Activated CD4-positive, alpha-beta T cell treated with anti-CD3 and anti-CD28 coated beads, Interleukin-2, amount 10 ng/mL, durations not matched to agents 7 days and 5 days (primary cell): ENCODE measurements at places on chromosomes 3 and 15. TPM values are rescaled to one million over a fixed set of nuclear protein-coding genes. Genes with fewer than 3 reads are reported as not detected.

Gene RTP3
- total RNA-seq, result not detected

Gene LTF
- not detected for total RNA-seq

Gene ACKR4
- total RNA-seq, result not detected

Gene SLC24A5
- not detected for total RNA-seq

Gene PRSS50
- total RNA-seq, result not detected

Gene ISG20
- total RNA-seq, result 236 TPM

Gene ITGB5
- total RNA-seq, result 0.37 TPM

Gene TGM4
- total RNA-seq, result not detected

Gene CHRNA5
- total RNA-seq, result 2.4 TPM

Gene RARRES1
- total RNA-seq, result not detected

- no peak for DNase-seq
Observed at GRCh38 chr3:178350763-178351162, 185.5 kb upstream of the KCNMB2 start.

DNA sequence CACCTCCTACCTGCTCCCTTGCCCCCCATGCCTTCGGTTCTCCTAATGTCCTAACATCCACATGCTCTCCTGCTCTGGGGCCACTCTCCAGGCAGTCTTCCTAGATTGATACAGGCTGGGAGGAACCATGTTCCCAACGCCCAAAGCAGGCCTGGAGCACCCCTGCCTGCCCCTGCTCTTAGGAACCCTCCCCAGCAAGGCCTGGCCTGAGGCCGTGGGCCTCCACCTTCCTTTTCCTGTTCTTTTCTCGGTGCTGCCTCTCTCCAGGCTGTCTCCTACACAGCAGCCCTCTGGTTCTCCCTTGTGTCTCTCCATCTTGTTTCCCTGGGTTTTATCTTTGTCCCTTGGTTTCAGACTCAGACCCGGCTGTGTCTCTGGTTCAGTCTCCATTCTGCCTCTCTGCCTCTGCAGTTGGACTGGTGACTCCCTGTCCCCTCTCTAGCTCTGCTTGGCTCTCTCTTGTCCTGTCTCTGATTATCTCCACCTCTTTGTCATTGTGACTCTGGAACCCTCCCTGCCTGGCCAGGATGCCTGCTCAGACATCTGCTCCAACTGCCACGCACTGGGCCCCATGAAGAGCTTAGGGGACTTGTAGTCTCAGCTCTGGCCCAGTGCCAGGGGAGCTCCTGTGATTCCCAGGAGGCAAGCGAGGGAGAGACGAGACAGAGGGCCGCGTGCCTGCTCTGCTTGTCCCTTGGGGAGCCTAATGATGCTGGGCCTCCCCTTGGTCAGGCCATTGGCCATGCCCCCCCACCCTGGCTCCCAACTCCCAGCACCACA lies 26.0 kb upstream of the RPL29 start:
- no peak for DNase-seq

GRCh38 chr15:58438956-58439355 lies 7.2 kb downstream of the LIPC start:
- peak; percentile 58 for DNase-seq

- DNase-seq, result no peak
Observed at GRCh38 chr3:192057261-192057660, 596.3 kb downstream of the PYDC2 start.

- DNase-seq, result no peak
Observed at GRCh38 chr3:66561367-66561766, 60.5 kb upstream of the LRIG1 start.

DNA sequence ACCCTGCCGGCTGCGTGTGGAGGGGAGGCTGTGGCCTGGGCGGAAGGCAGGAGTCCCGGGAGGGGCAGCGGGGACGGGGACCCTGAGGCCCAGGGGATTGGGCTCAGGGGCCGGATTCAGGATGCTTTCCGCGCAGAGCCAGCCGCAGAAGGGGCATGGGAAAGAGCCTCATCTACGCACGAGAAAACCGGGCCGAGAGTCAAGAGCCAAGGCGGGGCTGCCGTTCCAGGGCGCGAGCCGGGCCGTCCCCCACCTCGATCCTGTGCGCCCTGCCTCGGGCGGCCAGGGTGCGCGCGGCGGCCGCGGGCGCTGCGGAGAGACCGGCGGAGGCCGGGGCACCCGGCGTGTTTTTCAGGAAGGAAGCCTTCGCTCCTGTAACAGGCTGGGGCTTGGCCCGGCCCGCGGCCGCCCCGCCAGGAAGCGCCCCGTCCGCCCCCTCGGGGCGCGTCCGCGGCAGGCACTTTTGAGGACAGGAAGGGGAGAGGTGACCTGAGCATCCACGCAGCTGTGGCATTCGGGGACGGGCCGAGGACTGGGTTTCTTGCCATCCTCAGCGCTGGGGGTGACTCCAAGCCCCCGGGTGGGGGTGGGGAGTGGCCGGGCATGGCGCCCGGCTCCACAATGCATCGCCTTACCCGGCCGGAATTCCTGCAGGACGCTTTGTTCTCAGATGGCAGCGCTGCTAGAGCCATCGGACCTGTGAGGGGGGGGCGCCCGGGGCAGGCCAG lies 62.3 kb upstream of the GATA2 start:
- no peak for DNase-seq

- no peak for DNase-seq
Observed at GRCh38 chr3:118802325-118803095, 232.1 kb downstream of the IGSF11 start.

- no peak for DNase-seq
Observed at GRCh38 chr15:57607570-57608000, 15.9 kb downstream of the MYZAP start.

DNA sequence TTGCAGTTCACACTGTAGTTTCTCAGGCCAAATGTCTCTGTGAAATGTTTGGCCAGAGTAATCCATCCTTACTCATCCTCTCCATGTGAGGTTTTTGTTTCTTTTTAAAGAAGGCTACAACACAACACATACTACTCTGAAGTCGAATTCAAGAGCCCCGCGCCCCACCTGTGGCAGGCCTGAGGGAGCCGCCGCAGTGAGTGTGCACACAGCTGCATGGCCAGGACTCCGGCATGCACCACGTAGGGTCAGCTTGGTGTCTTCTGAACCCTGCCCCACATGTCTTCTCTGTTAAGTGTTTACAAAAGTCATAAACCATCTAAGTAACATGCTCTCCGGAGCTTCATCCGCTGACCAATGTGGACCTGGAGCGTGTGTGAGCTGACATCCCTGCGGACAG lies 58.7 kb downstream of the PGPEP1L start:
- DNase-seq, result no peak

GRCh38 chr15:43903864-43904290 lies 77.1 kb downstream of the WDR76 start:
- DNase-seq, result peak; percentile 67

DNA sequence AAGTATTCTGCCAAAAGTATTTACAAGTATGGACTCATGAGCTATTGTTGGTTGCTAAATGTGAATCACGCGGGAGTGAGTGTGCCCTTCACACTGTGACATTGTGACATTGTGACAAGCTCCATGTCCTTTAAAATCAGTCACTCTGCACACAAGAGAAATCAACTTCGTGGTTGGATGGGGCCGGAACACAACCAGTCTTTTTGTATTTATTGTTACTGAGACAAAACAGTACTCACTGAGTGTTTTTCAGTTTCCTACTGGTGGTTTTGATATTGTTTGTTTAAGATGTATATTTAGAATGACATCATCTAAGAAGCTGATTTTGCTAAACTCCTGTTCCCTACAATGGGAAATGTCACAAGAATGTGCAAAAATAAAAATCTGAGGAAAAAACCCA lies 30.3 kb downstream of the SYNM start:
- no peak for DNase-seq

- DNase-seq, result no peak
Observed at GRCh38 chr3:72818092-72818773, 30.0 kb downstream of the SHQ1 start.

DNA sequence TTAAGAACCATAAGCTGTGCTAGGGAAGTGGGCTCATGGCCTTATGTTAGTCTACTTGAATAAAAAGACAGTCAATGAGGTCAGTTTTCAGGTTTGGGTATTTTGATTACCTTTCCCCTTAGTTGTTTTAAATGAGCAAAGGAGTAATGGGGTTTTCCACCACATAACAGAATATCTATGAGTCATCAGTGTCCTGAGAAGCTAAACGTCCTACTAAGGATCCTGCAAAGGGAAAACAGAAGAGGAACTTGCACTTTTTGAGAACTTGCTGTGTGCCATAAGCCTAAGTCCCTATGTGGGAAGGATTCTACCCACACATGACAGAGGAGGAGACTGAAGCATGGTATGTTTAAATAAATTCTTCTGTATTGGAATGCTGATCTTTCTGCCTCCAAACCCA lies 292.8 kb upstream of the TMC3 start:
- DNase-seq, result no peak

DNA sequence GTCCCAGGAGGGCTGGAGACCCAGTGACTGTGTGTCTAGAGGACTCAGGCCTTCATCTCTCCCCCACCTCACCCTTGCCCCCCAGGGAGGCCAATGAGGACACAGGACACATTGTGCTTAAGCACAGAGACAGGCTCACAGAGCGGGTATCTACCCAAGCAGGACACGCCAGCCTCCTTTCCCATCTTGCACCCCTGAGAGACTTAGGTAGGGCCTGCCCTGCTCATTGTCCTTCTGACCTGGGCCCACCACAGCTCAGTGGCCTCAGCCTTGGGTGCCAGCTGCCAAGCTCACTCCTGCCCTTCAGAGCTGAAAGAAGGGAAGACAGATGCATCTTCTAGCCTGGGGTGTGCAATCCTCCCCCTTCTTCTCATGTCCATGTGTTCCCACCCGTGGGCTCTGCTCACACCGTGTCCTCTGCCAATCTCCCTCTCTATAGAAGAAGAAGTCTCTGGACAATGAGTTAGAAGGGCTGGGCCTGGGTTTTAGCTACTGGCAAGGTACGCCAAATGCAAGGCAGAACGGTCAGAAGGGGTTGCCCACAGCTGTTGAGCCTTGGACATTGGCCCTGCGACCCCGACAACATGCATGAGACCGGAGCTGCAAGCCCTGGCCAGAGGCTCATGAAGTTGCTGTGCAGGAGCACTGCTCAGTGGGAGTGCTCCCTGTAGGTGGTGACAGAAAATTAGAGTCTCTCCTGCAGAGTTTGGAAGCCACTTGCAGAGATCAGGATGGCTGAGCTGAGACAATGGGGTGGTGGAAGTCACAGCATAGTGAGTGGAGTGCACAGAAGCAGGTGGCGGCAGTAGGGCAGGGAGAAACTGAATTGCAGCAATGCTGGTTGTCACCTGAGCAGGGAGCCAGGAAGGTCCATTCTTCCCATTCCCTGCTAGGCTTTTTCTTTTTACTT lies 32.8 kb downstream of the ACSBG1 start:
- DNase-seq, result peak; percentile 4

GRCh38 chr15:100806157-100806556 lies 73.5 kb upstream of the ALDH1A3 start:
- DNase-seq, result no peak

DNA sequence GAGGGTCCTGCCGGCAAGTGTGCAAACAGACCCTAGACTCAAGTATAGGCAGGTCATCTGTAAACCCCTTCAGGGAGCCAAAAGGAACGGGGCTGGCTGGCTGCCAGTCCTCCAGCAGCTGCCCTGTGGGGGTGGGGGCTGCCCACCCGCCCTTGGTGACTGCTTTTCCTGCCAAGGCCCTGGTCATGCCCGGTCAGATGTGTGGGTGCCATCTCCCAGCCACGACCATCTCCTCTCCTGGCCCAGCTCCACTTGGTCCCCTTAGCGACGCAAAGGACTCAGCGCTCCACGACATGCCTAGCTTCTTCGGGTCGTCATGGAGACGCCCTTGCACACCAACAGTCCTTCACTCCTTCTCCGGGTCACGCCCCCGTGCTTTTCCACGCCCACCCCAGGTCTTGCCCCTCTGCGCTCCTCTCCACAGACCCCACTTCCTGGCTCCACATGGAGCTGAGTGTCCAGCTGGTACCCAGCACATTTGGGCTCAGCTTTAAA lies 2.4 kb downstream of the MUC4 start:
- no peak for DNase-seq

DNA sequence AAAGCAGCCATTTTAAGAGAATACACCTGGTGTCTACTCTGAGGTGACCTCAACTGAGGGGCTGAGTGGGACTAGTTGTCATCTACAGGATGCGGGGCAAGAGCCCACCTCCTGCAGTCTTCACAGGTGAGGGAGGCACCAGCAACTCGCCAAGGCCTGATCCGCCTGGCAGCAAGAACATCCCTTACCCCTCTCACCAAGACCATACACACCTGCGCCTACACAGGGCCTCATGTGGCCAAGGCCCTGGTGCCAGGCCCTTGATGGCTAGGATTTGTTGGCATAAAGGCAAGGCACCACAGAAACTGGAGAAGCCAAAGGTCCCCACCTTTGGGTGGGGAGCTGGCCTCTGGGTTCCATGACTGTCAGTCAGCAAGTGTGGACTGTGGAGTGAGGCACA lies 18.4 kb downstream of the ELP6 start:
- no peak for DNase-seq

GRCh38 chr3:71903936-71904335 lies 119.0 kb upstream of the PROK2 start:
- DNase-seq, result no peak

DNA sequence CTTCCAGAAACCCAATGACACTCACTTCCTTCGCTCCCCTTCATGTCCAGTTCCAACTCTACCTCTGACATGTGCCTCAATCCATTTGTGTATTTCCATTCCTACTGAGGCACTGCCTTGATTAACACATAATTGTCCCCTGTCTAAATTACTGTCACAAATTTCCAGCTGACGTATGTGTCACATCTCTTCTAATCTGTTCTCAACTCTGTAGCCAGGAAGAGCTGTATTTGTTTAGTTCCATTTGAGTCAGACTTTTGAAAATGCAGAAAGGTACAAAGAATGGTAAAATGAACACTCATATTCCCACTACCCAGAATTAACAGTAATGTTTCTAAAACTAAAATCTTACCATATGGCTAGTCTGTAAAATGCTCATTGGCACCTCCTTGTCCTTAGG lies 299.0 kb upstream of the GADL1 start:
- DNase-seq, result no peak

- DNase-seq, result no peak
Observed at GRCh38 chr3:64067506-64068346, 44.4 kb upstream of the PSMD6 start.

- no peak for DNase-seq
Observed at GRCh38 chr3:188854772-188855149, 317.0 kb upstream of the TPRG1 start.

GRCh38 chr3:124463234-124463633 lies 267.0 kb upstream of the UMPS start:
- no peak for DNase-seq

GRCh38 chr3:52670621-52671521 lies 14.8 kb downstream of the PBRM1 start:
- peak; percentile 41 for DNase-seq

DNA sequence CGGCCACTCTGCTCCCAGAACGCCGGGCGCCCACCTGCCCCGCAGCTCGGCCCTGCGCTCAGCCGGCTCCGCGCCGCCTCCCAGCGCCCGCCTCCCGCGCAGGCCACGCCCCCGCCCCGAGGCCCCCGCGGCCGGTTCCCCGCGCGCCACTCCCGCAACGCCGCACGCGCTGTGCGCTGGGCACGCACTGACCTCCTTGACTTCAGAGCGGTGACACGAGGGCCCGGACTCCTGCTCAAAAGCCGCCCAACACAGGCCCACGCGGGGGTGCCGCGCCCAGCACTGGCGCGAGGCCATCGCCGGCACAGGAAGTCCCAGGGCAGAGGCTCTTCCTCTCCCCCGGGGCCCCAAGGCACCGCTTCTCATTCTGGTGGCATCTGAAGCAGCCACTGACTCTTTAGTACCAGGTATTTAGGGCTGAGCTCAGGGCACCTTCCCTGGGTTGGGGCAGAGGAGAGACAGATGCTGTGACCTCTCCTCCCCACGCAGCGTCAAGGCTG lies 12.4 kb downstream of the TNK2 start:
- peak; percentile 73 for DNase-seq

GRCh38 chr3:152589644-152590043 lies 245.3 kb upstream of the P2RY1 start:
- no peak for DNase-seq

GRCh38 chr3:9595877-9596276 lies 42.3 kb upstream of the LHFPL4 start:
- DNase-seq, result no peak
